ENCODE measurements at places on chromosomes 6 and 20.

DNA sequence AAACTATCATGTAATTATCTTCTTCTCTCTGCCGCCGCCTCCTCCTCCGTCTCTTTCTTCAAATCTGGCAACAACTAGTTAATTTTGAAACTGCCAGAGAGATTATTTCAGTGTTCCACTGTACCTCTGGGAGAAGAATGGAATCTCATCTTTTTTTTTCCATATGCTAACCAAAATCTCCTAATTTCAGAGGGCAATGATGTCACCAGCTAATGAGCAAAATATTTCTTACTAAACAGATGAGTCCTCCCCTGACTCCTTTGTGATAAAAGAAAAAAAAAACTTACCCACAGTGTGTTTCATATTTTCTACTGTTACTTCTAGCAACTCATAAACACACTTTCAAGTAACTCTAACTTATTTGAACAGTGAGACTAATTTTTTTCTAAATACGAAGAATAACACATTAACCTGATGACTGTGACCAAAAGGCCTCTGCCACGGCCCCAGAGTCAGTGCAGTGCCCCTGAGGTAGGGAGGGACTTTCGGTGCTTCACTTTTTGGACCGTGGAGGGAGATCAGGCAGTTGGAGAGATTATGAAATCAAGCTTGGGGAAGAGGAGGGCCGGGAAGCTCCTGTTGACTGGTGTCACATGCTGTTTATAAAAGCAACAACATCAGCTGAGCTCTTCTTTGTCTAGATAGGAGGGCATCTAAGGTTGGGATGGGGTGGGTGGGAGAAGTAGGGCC lies 159.6 kb downstream of the SASH1 start:
- DNase-seq, result peak; percentile 29

GRCh38 chr6:63186970-63187369 lies 24.3 kb upstream of the FKBP1C start:
- DNase-seq, result no peak

- no peak for DNase-seq
These were observed 590 bp upstream of the MAP1LC3A start for GRCh38 chr20:34557936-34558319.

DNA sequence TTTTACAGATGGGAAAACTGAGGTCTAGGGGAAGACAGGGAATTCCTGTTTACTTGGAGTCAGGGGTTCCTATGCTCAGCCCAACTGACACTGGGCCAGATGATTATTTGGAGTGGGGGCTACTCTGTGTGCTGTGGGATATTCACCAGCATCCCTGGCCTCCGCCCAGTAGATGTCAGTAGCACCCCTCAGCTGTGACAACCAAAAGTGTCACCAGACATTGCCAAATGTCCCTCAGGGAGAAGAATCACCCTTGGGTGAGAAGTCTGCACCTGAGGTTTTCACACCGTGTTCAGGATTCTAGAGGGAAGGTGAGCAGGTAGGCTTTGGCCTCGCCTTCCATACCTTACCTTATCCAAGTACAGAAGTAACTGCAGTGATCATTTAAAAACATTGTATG lies 27.6 kb downstream of the CDH26 start:
- DNase-seq, result no peak

DNA sequence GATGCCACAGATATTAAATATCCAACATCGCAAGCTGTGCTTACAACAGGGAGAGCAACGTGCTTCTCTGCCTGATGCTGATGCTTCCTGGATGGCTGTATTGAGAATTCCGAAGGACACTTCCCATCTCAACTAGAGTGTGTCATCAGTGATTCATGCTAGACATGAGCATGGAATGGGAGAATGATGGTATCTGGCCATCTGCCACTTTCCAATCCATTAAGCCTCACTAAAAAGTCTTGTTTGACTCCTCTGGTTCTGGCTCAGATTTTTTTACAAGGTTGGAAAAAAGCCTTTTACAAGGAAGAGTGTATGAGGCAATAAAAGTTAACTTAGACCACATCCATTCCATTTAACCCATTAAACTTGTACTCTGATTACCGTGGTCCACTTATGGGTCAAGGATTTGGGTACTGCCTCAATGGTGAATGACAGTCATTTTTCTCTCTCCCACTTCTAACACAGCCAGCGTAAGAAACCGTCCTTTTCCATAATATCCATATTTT lies 265.3 kb downstream of the UST start:
- DNase-seq, result peak; percentile 99

GRCh38 chr6:5337573-5337972 lies 76.3 kb downstream of the FARS2 start:
- DNase-seq, result peak; percentile 83

- no peak for DNase-seq
These were observed 34.3 kb downstream of the FYN start for GRCh38 chr6:111838749-111839484.

DNA sequence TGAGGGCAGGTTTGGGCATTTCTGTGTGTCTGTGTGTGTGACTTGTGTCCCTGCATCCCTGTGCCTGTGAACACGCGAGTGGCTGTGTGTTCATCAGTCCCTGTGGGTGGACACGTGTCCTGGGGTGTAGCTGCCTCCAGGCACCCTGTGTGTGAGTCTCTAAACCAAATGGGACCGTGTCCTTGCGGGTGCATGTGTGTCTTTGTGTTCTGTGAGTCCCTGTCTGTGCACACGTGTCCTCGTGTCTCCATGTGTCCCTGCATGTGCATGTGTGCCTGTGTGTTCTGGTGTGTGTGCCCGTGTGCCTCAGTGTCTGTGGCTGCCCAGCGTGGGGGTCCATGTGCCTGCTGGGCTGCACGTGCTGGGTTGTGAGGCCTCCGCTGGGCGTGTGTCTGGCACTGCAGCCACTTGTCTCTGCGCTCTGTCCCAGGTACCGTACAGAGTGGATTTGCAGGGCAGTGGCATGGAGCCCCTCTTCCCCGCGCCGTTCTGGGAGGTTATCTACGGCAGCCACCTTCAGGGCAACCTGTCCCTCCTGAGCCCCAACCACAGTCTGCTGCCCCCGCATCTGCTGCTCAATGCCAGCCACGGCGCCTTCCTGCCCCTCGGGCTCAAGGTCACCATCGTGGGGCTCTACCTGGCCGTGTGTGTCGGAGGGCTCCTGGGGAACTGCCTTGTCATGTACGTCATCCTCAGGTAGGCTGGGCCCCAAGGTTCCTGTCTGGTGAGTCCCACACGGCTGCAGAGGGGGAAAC lies 8.2 kb upstream of the LKAAEAR1 start:
- DNase-seq, result no peak

DNA sequence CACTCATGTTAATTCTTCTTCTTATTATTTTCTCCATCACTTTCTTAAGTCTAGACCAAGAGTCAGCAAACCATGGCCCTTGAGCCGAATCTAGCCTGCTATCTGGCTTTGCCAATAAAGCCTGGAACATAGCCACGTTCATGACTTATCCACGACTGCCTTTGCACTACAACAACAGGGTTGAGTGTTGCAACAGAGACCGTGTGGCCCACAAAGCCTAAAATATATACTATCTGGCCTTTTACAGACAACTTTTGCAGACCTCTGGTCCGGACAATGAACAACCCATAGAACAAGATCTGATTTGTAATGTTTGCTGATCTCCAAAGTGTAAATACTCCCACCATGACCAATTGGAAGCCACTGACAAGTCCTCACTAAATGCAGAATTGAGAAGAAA lies 140.5 kb upstream of the CDYL start:
- DNase-seq, result peak; percentile 76

- peak; percentile 77 for DNase-seq
These were observed 18.9 kb upstream of the SYNJ2 start for GRCh38 chr6:157962601-157963302.

DNA sequence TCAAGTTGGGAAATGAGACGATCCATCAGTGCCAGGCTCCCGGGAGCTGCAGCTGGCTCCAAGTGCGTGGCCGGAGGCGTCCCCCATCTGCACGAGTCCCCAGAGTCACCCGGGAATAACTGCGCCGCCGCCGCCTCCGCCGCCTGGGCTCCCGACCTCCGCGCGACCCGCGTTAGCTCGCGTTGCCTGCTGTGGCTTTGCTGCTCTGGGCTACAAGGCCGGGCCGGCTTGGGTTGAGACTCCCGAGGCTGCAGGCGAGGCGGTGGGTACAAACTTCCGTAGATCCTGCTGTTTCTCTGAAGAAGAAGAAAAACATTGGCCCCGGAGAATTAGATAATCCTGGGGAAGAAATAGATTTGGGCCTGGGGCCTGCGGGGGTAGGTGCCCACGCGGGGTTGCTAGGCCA lies 7.4 kb upstream of the LAMP5 start:
- DNase-seq, result no peak

GRCh38 chr6:139538366-139538765 lies 163.9 kb upstream of the CITED2 start:
- DNase-seq, result no peak

GRCh38 chr20:44468044-44468782 lies 7.5 kb upstream of the TTPAL start:
- DNase-seq, result no peak
